ENCODE measurements at places on chromosomes 5 and 9.

DNA sequence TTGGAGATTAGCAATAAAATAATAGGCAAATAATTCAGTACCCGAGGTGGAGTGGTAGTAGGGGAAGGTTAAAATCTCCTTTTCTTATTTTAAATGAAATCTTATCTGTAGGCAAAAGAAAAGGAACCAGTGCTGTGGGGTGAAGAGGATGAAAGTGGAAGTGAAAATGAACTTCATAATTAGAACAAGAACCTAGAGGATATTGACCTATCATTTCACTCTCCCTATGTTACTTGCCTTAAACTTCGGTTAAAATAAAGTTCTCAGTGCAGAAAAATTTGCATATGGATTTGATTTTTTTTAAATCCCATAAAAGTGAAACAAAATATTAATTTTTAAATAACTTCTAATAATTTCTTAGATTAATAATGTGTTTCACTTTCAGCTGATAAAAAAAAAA lies 1094.9 kb upstream of the C9orf72 start:
- no peak for DNase-seq

GRCh38 chr5:73312146-73312871 lies 136.3 kb downstream of the FOXD1 start:
- peak; percentile 60 for DNase-seq

- no peak for DNase-seq
Observed at GRCh38 chr5:57004800-57005199, 52.9 kb upstream of the MIER3 start.

- DNase-seq, result no peak
Observed at GRCh38 chr5:102841021-102841420, 85.9 kb downstream of the PAM start.

- no peak for DNase-seq
Observed at GRCh38 chr5:34045023-34045422, 2.0 kb upstream of the C1QTNF3 start.

DNA sequence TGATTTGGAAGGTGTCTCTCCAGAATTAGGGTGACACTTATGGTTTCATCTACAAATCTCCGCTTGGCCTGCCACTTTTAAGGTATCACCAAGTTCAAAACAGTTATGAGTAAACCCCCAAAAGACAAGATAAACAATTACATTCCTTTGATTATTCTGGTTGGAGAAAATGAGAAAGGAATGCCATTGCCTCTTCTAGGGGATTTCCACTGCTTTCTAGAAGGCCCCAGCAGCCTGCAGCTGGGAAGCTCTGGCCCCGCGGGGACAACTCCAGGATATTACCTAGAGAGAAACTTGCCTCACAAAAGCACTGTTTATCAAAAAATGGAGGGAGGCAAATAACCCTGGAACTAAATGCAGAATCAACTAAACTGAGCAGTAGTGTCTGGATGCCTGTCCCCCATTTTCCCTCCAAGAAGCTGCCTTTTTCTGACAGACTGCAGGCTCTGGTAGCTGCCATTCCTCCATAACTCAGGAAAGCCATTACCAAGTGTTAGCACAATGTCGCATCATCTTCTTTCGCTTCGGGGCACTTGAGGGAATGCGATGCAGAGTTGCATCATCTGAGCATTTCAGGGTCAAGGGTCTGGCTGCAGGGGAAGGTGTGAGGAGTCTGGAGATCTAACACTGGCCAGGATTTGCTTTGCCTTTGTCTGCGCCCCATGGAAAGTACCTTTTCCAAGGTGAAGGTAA lies 71.5 kb upstream of the PLPP6 start:
- no peak for DNase-seq

- no peak for DNase-seq
Observed at GRCh38 chr9:85213650-85214607, 527.8 kb downstream of the AGTPBP1 start.

GRCh38 chr5:80960531-80961375 lies 590 bp downstream of the RASGRF2 start:
- peak; percentile 9 for DNase-seq

Measured in hematopoietic multipotent progenitor cell treated with erythropoietin and hydrocortisone succinate and interleukin-3 and kit ligand, for 6 days (in vitro differentiated cells).